ENCODE measurements at places on chromosomes 1 and 21. TPM values are rescaled to one million over a fixed set of nuclear protein-coding genes. Genes with fewer than 3 reads are reported as not detected.

- DNase-seq, result no peak
Observed at GRCh38 chr21:45256021-45256911, 31.4 kb downstream of the POFUT2 start.

The GPR25 gene
- not detected for total RNA-seq

GRCh38 chr1:204451352-204452124 lies 39.9 kb upstream of the PPP1R15B start:
- DNase-seq, result no peak

DNA sequence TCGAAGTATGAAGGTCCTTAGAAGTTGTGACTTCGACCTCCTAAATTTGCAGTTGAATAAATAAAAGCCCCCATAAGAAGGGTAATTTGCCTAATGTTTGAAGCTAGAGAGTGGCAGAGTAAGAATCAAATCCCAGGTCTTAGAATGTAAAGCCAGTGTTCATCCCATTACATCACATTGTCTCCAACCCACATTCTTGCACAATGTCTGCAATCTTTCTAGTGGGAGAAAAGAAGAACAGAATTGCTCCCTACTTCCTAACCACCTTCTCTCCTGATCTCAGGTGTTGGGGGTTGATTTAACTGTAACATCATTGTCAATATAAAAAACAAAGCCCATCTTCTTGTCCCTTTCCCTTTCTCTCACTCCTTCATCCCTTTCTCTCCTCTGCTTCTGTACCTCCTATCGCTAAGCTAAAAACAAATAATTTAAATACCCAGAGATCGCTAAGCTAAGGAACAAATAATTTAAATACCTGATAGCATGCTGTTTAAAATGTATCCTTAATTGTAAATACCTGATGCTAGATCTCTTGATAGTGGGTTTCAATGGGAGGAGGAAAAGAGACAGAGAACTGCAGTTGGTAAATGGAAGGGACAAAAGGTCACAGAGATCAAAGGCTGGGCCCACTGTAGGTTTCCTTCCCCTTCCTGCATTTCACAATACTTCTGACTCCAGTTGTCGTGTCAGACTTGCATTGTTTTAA lies 32.1 kb upstream of the CCDC190 start:
- DNase-seq, result no peak

GRCh38 chr1:177933881-177934280 lies 36.0 kb downstream of the SEC16B start:
- no peak for DNase-seq

The GLUL gene
- 117 TPM for total RNA-seq

Measured in A172 (cell line).